ENCODE measurements at places on chromosomes 7 and 10. TPM values are rescaled to one million over a fixed set of nuclear protein-coding genes. Genes with fewer than 3 reads are reported as not detected.
A peak's percentile ranks its signal among the peaks of the same experiment; 100 is the strongest.

- no peak for DNase-seq
Observed at GRCh38 chr7:29372351-29373090, 177.9 kb downstream of the CHN2 start.

GRCh38 chr7:87369216-87369615 is 23.8 kb downstream of the CROT start:
- no peak for DNase-seq

GRCh38 chr7:102169651-102170392 is 116.8 kb upstream of the SH2B2 start:
- DNase-seq, result no peak

The EPHB6 gene
- 6.3 TPM for total RNA-seq

DNA sequence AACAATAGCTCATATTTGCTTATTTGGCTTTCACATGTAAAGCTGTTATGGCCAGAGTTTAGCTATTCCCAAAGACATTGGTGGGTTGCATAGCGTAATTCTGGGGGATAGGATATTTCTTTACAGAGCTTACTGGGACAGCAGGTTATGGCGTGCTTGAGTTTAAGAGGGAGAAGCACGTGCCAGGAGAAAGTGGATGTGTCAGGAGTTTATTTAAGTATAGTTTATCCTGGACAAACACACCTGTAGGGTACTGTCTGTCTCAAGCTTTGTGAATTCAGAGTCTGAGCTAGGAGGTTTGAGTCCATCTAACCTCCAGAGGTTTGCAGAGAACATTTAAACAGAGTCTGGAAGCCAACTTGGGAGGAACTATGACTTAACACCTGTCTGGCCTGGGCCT is 21.3 kb downstream of the GBF1 start:
- no peak for DNase-seq

- DNase-seq, result peak; percentile 90
Observed at GRCh38 chr7:28958235-28958979, at the start of gene TRIL. Gene TRIL (minus strand): TSS chr7:28958330. CDS start chr7:28958046, 284 bp downstream.

The OR2F1 gene
- total RNA-seq, result not detected

The HYAL4 gene
- total RNA-seq, result not detected

DNA sequence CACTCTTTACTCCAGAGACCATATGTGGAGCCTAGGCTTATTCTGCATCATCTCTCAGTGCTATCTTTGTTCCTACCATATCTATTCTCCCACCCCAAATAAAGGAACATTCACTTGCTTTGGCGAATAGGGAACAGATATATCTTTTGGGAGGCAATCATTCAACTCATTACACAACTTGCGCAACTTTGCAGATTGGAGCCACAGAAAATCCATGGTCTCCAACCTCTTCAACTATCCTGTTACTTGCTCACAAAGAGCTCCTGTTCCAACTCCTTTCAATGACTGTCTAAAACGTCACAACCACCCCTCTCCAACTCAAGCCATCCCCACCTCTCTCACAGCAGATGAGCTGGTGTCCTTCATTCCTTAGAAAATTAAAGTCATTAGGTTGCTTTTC is 203.7 kb downstream of the POU6F2 start:
- no peak for DNase-seq

The KEL gene
- total RNA-seq, result not detected

DNA sequence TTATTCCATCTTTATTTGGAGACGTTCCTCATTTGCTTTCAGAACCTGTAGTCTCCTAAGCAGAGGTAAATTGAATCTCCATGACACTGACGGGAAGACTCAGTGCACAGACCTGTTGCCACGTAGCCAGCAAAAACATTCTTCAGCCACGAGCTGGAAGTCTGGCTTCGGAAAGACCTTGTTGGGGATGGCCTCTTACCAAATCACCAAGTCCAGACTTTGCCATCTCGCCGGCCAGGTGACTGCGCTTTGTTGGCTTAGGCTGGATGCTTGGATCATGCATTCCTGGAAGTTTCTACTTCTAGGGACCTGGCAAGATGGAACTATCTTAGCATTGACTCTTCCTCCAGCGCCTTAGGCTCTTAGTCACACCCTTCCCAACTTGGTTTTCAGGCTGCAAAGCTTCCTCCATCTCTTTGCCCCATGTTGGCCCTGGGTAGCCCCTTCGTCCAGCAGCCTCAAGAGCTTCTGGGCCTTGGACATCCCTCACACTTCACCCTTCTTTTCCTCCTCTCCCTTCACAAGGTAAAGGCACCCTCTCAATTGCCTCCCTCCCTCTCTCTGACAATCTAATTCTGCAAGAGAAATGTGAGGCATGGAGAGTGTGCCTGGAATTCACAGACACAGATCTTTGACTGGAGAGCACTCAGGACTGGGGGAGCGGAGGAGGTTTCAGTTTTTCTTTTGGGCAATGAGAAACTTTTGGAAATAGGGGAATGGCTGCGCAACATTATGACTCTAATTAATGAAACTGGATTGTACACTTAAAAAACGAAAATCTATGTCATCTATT is 451.9 kb upstream of the MKI67 start:
- no peak for DNase-seq

- DNase-seq, result no peak
Observed at GRCh38 chr10:93541402-93542357, 24.8 kb upstream of the FFAR4 start.

DNA sequence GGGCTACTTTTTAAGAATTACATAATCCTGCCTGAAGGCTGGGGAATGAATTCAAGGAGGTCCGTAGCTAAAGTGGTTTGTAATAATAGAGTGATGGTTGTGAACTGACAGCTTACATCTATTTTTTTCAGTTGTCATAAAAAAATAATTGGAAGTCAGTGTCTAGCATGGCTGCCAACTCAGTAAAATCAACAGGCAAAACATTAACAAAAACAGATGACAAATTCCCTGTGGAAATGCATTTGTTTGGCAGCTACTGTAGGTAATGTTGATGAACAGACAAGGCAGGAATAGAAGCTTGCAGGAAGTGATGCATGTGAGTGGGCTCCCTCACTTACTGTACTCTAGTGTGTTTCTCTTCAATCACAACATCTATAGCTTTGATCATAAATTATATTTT is 766.0 kb upstream of the POT1 start:
- no peak for DNase-seq

DNA sequence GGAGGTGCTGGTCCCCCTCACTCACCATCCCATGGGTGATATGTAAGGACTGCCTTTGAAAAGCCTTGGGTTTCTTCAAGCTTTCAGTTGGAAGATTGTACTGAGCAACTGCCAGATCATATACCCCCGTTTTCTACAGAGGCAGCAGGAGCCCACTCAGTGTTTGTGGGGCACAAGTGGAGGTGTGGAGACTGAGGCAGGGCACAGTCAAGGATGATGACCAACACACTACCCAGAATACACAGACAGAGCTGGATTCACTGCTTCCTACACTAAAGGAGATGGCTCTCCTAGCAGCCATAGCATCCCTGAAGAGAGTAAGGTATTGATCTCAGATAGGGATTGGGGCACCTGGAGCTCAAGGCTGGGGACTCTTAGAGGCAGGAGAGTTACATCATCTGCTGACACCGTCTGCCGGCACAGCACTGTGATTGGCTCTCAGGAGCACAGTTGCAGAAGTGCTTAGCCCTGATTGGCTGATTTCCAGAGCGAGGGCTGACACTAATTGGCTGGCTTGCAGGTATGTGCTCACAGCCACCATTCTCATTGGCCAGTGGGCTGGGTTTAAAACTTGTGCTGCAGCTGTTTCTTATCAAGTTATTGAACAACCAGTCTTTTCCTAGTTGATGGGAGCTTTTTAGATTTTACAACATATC is 77.9 kb upstream of the PFKP start:
- DNase-seq, result no peak

DNA sequence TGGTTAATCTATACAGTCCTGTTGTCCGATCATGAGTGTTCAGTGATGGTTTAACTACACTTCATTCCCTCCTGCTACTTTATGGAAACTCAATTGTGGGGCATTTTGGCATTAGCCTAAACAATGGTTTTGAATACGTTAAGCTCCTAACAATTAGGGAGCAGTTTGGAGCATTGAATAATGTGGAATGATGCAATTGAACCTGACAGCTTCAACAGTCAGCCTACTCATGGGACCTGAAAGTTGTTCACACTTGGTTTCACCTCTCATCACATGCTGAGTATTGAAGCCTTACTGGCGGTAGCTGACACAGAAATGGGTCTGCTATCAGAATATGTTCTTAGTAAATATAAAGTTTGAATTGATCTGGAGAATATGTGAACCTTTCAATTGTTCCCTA is 186.1 kb downstream of the MLLT10 start:
- no peak for DNase-seq

The WEE2 gene
- total RNA-seq, result not detected

GRCh38 chr10:49270565-49270964 is 28.4 kb upstream of the C10orf71 start:
- no peak for DNase-seq

DNA sequence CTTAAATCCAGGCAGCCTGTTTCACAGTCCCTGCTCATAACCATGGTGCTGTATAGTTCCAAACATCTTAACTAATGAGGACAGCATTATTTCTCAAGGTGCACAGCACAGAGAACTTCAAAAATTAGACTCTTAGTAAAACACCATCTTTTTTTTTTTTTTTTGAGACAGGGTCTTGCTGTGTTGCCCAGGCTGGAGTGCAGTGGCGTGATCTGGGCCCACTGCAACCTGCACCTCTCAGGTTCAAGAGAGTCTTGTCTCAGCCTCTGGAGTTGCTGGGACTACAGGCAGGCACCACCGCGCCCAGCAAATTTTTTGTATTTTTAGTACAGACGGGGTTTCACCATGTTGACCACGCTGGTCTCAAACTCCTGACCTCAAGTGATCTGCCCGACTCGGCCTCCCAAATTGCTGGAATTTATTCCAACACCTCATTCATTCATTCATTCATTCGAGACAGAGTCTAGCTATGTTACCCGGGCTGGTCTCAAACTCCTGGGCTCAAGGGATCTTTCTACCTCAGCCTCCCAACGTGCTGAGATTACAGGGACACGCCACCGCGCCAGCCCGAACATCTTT is 507 bp upstream of the TMEM254 start:
- no peak for DNase-seq

The SPACDR gene
- total RNA-seq, result 0.96 TPM

DNA sequence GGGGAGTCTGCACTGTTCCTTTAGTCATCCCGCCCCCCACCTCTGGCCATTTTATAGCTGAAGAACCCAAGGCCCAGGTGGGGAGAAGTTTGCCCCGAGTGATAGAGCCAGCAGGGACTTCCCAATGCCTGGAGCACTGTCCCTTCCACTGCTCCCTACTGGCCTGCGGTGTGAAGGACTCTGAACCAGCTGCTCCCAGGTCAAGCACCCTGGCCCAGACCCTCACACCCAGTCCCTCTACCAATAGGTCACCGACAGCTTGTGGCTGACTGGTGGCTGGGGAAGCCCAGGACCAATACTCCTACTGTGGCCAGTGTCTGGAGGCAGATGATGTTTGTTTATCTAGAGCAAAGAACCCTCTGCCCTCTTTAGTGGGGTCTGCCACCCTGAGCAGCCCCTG is 167.9 kb downstream of the LCOR start:
- DNase-seq, result no peak

- DNase-seq, result no peak
Observed at GRCh38 chr10:59290448-59290847, 71.9 kb downstream of the FAM13C start.

All from mesenteric fat pad (tissue), 1 donor.